ENCODE measurements at places on chromosomes 3 and 15. TPM values are rescaled to one million over a fixed set of nuclear protein-coding genes. Genes with fewer than 3 reads are reported as not detected.

Gene GOLGA8J
- total RNA-seq = 0.75 TPM

Gene RARRES1
- 520 TPM for total RNA-seq

Gene PSMD2
- total RNA-seq = 151 TPM

Gene GPR27
- total RNA-seq = 2.4 TPM

Gene MELTF
- 21.6 TPM for total RNA-seq

Gene USP50
- total RNA-seq = not detected

Gene MAP3K13
- total RNA-seq = 21.9 TPM

DNA sequence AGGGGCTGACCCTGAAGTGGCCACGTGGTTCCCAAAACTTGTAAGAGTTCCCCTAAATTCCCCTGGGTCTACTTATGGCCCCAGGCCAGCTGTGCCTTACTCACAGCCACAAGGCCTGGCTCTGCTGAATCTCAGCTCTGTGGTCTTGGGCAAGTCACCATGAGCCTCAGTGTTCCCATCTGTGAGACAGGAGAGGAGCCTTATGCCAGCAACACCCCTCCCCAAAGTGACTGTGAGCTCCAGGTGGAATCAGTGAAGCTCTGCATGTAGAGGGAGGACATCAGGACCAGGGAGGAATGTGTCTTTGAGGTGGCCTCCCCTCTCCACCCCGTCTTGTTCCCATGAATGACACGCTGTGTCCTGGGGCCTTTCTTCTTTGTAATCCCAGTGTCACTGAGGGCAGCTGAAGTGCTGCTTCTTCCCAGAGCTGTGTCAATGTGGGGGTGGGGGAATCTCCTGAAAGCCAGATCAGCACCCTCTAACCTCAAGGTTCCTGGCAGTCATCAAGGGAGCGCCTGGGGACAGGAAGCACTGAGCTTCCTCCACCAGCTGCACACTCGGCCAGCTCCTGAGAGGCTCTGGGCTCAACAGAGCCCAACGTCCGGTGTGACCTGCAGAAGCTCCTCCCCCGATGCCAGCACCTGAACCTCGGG, 258.9 kb downstream of the UACA start:
- peak; percentile 85 for DNase-seq
- no peaks in the 10 kb centered on the region for H3K27me3 ChIP-seq
- H3K4me3 ChIP-seq = no peak overlapping the region
- H3K4me1 ChIP-seq = peaks cover 32% of the 10 kb centered on the region

- DNase-seq = no peak
- H3K4me1 ChIP-seq = no peaks in the 10 kb centered on the region
Observed at GRCh38 chr3:59483191-59483590, 433.4 kb upstream of the CFAP20DC start.

DNA sequence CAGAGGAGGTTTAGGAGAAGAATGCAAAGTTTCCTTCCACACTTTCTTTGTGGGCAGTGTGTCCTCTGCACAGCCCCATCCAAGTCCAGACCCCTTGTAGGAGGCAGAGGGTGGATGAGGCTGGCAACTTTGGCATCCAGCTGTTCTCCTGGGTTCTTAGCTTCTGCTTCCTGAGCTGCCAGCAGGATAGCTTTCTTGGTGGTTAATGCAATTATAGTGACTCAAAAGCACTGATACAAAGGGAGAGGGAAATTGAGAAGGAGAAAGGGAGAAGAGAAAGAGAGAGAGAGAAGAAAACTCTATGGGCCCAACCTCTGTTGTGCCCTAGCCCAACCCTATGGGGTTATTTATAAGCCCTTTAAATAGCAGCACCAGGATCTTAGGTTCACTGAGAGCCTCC, 4.5 kb upstream of the TNFAIP8L3 start:
- H3K27ac ChIP-seq = no peak overlapping the region
- no peaks in the 10 kb centered on the region for H3K36me3 ChIP-seq
- no peak for DNase-seq
- H3K4me1 ChIP-seq = peaks cover 1% of the 10 kb centered on the region

DNA sequence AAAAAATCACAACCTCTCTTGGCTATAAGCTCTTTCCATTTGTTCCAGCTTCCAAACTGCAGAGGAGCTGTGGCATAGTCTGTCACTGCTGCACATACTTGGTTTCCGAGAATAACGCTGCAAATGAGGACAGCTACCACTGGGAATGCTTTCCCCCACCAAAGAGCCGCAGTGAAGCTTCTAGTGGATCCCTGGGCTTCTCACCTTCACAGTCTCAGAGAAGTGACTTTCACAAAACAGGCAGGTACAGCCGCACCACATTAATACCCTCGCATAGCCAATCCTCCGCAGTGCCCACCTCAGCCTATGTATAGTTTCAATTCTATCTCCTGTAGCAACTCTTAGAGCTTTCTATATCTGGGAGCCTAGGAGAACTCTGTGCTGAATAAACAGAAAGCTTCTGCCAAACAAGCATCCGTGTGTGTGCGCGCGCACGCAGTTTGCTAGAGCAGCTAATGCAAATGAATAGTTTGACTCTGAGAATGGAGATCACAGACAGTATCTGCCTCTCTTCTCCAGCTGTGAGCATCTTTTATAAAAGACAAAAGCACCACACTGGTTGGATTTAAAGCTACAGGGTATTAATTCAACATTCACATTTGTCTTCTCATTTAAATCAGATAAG, 81.9 kb upstream of the PLXND1 start:
- no peaks in the 10 kb centered on the region for H3K4me1 ChIP-seq
- DNase-seq = peak; percentile 69
- H3K27ac ChIP-seq = no peak overlapping the region

DNA sequence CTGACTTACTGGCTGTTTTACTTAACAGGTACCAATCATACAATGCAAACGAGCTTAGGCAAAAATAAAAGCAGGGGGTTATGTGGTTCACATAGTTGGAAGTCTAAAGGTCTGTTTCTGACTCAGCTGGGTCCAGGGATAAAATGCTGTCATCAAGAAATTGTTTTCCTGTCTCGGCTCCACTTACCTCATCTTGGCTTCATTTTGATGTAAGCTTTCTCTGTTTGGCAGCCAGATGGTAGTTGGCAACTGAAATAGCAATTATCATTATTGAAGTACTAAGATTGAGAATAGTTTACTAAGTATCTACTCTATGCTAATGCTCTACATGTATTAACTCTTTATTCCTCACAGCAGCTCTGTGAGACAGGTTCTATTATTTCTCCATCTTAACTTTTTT, 36.8 kb upstream of the CNTN3 start:
- no peak overlapping the region for H3K4me3 ChIP-seq
- DNase-seq = no peak
- H3K27me3 ChIP-seq = no peaks in the 10 kb centered on the region
- no peaks in the 10 kb centered on the region for H3K4me1 ChIP-seq
- H3K27ac ChIP-seq = no peak overlapping the region

DNA sequence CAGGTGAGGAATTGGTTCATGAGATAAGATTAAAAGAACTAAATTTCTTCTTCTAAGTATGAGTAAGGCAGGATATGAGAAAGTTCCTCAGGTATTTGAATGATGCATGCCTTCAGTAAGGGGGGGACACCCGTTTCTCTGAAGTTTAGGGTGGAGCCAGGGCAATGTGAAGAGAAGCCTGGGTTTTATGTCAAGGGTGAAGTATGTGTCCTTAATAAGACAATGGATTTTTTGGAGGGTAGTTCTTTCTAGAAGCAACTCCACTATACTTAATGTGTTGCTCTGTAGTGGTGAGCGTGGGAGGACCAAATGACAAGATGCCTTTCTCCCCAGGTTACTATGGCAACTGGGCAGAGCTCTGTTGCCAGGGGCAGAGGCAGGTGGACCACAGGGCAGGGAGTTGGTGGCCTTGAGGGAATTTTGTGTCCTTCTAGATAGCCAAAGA, 44.0 kb downstream of the PHLDB2 start:
- no peak overlapping the region for H3K27ac ChIP-seq
- H3K27me3 ChIP-seq = no peaks in the 10 kb centered on the region
- H3K4me1 ChIP-seq = peaks cover 10% of the 10 kb centered on the region
- H3K36me3 ChIP-seq = peaks cover 13% of the 10 kb centered on the region
- no peak for DNase-seq

DNA sequence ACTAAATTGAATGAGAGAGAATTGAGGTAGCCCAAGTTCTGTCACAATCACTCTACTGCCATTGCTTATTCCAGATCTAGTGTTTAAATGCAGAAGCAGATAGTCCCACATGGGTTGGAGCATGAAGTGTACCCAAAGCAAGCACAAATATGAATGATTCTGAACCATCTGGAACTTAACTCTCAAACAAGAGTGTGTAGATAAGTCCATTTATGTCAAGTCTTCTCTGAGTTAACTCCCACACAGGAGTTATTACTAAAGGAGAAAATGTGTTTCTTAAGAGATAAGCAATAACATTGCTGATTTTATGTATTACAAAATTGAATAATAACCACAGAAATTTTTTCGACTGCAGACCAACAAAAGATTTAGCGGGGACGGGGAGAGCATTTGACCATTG, 33.6 kb downstream of the PAQR9 start:
- H3K27ac ChIP-seq = no peak overlapping the region

GRCh38 chr15:78684657-78685056, 43.6 kb upstream of the CHRNB4 start:
- H3K36me3 ChIP-seq = no peaks in the 10 kb centered on the region
- no peak for DNase-seq
- no peak overlapping the region for H3K27ac ChIP-seq
- no peaks in the 10 kb centered on the region for H3K4me1 ChIP-seq
- no peaks in the 10 kb centered on the region for H3K27me3 ChIP-seq

DNA sequence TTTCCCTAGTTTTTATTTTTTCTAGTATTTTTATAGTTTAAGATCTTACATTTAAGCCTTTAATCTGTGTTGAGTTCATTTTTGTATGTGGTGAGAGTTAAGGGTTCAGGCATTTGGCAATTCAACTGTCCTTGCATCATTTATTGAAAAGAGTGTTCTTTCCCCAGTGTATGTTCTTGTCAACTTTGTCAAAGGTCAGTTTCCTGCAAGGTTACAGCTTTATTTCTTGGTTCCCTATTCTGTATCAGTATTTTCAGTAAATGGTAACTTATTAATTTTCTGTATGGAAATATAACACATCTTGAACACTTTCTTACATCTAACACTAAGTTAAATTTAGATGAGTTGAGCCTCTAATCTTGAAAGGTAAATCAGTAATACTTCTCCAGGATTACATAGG, 1770.1 kb downstream of the OTOL1 start:
- DNase-seq = no peak
- no peak overlapping the region for H3K27ac ChIP-seq
- no peaks in the 10 kb centered on the region for H3K4me1 ChIP-seq
- H3K4me3 ChIP-seq = no peak overlapping the region
- H3K27me3 ChIP-seq = no peaks in the 10 kb centered on the region
